ENCODE measurements at places on chromosomes 2 and 18. TPM values are rescaled to one million over a fixed set of nuclear protein-coding genes. Genes with fewer than 3 reads are reported as not detected.

DNA sequence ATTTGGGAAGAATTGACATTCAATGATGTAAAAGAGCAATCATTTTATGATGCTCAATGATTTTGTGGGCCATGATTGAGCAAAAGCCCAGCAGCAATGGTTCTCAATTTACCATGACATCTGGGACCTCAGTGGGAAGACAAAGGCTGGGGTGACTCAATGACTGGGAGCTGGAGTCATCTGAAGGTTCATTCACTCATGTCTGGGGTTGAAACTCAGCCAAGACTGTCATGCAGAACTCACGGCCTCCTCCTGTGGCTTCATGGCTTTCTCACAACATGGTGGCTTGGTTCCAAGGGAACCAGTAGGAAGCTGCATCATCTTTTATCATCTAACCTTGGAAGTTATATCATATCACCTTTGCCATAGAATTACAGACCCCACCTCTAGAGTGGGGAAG, 45.1 kb upstream of the CD226 start:
- DNase-seq: no peak

DNA sequence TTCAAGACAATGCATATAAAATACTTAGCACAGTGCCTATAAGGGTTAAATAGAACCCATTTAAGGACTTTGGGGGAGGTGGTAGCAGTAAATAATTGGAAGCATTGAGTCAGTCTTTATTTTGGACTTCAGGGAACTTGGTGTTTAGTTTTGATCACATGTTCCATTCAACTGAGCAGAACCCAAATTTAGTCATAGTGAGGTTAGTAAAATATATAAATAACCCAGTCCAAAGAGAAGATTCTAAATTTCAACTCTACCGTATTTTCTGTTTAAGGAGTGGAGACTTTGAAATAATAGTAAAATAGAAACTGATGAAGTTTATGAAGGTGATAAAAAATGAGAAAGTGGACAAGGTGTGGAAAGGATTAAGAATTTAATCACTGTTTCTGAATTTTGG, 19.7 kb downstream of the TWSG1 start:
- no peak for DNase-seq

UPP2 gene
- not detected for total RNA-seq

DNA sequence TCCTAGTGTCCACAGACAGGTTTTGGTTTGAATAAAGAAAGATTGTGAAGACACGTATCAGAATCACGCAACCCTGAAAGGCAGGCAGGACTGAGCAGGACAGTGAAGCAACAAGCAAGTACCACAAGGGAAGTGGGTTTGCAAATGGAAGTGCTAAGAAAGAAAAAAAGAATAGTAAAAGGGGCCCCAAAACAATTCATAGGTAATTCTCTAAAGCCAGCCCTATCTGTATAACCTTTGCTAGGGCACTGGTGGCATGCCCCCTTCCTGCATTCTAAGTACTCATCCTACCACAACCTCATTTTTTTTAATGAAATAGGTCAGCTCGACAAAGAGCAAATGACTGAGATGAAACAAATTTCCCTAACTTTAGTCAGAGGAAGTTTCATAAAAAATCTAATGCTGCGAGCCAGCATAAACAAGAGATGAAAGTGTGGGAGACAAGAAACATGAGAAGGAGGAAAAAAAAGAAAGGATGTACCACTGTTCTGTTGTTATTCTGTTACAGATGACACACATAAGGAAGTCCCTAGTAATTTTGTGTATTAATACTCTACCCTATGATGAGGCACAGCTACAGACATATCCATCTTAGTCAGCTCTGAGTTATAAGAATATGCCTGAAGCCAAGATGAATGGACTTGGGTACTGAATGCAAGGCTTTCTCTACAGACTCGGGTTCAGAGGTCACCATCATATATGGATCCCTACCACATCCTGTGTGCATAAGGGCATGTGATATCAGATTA, 32.2 kb downstream of the IKZF2 start:
- DNase-seq: no peak

- DNase-seq: no peak
Measured at GRCh38 chr2:1995584-1995983, 251.3 kb upstream of the PXDN start.

DNA sequence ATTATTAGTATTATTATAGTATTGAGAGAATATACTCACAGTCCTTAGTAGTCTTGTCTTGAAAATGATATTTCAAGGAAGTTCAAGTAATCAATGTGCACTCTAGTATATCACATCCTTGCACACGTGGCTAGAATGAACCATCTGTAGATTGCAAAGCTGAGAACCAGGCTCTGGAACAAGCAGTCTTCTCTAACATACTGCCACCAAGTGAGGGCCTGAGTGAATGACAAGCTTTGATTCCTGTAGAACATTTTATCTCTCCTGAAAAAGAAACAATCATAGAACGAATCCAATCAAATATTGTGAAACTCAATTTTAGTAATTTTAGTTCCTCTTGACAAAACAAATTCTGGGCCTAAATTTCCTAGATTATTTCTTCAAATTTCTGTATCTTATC, 55.3 kb upstream of the SULT1C3 start:
- no peak for DNase-seq

DNA sequence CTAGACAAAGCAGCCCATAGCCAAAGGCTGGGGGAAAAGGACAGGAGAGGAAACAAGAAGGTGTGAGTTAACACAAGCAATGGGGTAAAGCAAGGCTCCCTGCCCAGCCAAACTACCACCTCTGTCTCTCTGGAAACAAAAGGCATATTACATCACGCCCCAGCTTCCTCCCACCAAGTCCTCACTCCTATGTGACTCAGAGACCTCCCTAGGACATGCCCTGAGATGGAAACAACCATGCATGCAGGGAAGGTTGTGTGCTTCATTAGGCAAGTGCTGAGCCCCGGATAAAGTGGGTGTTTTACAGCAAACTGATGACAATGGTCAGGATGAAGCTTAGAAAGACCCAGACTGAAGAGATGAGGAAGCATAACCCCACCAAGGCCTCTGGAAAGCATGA, 9.0 kb upstream of the ATRAID start:
- DNase-seq: no peak

TEX44 gene
- not detected for total RNA-seq

RNF144A gene
- 35.0 TPM for total RNA-seq

- DNase-seq: no peak
Measured at GRCh38 chr18:36460854-36461253, 163.3 kb downstream of the FHOD3 start.
